ENCODE measurements at places on chromosomes 5 and 9.

GRCh38 chr9:113535756-113536155, 72.2 kb downstream of the RGS3 start:
- DNase-seq: no peak

GRCh38 chr9:5842929-5843793, 10.2 kb upstream of the ERMP1 start:
- DNase-seq: no peak

DNA sequence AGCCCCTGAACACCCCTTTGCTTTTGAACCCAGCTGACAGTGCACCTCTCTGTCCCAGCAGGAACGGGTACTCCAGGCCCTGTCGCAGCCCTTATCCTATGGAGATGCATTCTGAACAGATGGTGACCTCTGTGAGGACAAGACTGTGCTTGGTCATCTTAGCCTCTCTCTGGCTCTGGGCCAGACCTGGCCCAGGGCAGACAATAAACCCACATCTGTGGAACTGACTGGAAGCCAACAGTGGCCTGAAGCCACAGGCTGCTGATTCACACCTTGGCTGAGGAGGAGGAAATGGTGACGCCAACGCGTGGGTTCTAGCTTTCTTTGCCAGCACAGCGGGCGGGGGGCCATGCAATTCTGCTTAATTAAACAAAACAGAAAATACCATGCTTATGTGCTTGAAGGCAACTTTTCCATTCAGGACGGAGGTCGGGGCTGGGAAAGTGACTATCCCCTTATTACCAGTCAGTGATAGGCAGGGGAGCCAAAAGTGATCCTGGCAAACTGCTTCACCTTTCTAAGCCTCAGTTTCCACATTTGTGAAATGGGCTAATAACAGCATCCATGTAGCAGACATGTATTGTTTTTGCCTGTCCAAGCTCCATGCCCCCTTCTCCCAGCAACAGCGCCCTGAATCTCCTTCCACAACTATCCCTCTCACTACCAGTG, 10.8 kb downstream of the SH3PXD2B start:
- no peak for DNase-seq

GRCh38 chr5:114176356-114176755, 185.5 kb upstream of the KCNN2 start:
- no peak for DNase-seq

- DNase-seq: no peak
These were observed 35.0 kb upstream of the SLC6A3 start for GRCh38 chr5:1480217-1480616.

GRCh38 chr9:21244836-21245235, 5.0 kb upstream of the IFNA14 start:
- DNase-seq: no peak

GRCh38 chr9:70413799-70414775, at the start of gene KLF9:
Gene KLF9, minus strand, starts transcription at chr9:70414657. Its CDS starts 1,294 bp downstream, at chr9:70413363.
- peak; percentile 80 for DNase-seq

- DNase-seq: no peak
These were observed 65.2 kb upstream of the ASS1 start for GRCh38 chr9:130379649-130379970.

- DNase-seq: no peak
These were observed 315.5 kb downstream of the TRPM3 start for GRCh38 chr9:70805949-70806348.

DNA sequence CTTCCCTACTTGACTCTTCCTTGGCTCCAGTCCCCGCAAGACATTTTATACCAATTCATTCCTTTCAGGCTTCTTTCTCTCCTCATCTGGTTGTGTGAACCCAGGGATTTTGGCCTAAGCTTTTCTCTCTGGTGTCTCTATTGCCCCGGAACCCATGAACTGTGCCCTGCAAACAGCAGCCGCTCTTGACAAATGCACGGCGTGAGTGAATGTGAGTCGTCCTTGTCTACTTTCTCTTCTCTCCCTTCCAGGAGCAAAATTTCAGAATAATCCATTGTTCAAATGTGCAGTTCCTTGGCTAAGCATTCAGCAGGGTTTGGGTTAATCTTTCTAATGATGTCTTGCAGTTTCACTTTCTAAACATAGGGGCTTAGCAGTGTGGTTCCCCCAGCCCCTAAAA, 250.4 kb upstream of the IRX4 start:
- DNase-seq: no peak

DNA sequence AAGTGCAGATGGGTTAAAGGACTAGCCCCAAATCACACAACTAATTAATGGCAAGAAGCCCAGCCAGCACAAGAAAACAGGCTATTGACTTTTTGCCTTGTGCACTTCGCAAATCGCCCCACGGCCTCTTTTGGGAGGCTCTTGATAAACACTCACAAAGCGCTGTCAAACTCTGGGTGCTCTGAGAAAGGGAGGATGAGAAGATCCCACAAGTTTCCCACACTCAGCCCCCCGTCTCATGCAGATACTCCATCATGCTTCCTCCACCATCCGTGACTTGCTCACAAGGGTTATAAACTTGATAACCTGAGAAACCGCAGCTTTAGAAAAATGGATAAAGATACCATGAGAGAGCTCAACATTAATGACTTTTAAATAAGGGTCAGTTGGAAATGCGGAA, 219.7 kb downstream of the EBF1 start:
- DNase-seq: no peak

- peak; percentile 7 for DNase-seq
These were observed 13.3 kb upstream of the WHRN start for GRCh38 chr9:114518599-114519022.

DNA sequence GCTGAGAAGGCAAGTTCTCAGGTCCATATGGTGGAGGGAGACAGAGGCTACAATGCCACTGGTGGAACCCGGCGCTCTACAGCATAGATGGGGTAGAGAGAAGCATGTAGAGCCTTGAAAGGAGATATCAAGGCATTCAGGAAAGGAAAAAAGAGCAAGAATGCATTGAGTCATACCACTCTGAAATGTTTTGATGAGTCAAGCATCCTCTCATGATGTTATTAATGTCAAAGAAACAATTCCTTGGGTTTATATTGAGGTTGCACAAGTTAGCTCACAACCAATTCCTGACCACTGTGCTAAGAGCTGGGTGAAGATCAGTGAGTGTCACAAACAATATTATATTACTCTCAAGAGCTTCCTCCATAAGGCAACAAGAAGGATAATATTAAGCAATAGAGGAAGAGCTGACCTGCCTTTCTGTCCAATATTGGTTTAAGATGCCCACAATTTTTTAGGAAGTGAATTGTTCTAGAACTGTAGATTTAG, 178.0 kb downstream of the RFK start:
- no peak for DNase-seq

GRCh38 chr5:151288180-151288579, 15.4 kb downstream of the SLC36A3 start:
- DNase-seq: no peak

- no peak for DNase-seq
These were observed 82.7 kb downstream of the DROSHA start for GRCh38 chr5:31449174-31449573.

DNA sequence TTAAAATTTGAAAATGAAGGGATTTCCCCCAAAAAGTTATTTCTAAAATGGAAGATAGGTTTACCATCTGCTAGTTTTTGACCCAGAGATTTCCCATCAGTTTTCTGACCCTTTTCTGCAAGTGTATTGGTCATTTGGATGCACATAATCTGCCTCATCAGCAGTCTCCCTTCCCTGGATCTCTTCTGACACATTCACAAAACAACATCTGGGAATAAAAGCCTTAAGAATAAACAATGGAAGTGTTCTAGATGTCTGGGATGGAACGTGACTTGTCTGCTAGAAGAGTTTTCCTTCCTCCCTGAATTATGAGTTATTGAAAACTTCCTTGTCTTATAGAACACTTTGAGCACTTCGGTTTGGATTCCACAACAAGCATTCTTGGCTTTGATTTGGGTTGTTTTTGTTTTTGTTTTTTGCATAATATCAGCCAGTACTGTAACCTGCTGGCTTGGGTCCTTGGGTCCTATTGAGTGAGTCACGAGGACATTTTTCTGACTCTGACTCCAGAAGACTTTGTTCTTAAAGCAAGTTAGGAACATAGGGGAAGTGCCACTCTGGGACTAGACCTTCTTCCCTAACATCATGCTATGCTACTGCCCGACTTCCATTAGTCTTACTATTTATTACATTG, 18.2 kb upstream of the ESM1 start:
- DNase-seq: no peak

DNA sequence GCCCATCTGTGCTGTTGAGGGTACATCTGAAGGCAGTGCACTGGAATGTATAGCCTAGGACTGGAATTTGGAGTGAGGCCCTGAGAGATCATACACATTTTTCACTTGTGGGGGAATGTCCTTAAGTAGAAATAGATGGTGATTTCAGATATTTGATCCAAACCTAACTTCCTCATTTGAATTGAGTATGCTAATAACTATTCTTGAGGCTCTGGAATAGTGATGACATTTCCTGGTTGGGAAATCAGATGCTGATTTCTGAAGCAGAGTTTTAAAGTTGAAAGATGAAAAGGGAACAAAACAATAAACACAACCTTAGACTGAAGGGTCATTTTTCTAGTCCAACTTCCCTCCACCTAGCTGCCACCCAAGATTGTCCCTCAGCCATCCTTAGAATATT, 163.0 kb upstream of the CCDC152 start:
- no peak for DNase-seq

GRCh38 chr5:150368526-150368925, 11.0 kb downstream of the TCOF1 start:
- no peak for DNase-seq

DNA sequence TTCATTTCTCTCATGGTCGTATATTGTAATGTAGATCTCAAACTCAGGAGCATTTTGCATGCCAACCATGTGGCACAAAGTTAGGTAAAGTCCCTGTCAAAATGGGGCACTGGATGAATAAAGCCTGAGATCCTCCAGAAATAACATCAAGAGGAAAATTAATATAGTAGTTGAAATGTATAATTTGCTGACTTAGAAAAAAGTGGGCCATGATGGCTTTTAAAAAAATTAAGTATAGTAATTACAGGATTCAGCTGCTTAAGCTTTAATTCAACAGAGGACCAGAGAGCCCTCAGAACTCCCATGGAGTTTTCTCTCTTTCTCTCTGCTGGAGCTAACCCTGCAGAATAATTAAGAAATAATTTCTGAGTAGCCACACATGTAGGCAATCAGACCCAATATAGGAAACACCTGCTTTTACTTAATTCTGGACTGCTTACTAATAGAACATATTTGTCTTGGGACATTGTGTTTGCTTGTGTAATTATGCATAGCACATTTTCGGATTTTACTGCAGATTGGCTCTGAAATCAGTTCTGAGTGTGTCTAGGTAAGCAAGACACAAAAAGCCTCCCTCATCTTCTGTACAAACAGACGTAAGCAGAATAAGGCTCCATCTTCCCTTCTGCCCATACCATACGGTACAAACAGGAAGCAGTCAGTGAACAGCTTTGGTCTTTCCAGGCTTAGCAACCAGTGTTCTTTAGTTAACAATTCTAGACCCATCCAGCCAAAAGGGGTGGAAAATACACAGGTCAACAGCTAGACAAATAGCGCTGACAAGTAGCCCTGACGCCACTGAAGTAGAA, 26.5 kb upstream of the PCSK1 start:
- no peak for DNase-seq

- no peak for DNase-seq
These were observed 26.2 kb downstream of the SLC12A2 start for GRCh38 chr5:128109766-128110165.

- DNase-seq: no peak
These were observed 215.8 kb downstream of the EPB41L4A start for GRCh38 chr5:112203229-112203628.

DNA sequence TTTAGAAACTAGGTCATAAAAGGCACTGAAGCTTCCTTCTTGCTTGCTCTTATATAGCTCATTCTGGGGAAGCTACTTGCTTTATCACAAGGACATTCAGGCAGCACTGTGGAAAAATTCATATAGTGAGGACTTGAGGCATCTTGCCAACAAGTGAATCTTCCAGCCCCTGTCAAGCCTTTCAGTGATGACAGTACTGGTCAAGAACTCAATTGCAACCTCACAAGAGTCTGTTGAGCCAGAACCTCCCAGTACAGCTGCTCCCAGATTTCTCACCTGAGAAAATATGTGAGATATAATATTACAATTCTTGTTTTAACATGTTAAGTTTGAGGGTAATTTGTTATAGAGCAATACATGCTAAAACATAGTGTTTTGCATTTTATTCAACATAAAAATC, 2011.0 kb upstream of the NUDT12 start:
- DNase-seq: no peak

GRCh38 chr5:74579215-74579614, 61.3 kb downstream of the ENC1 start:
- DNase-seq: peak; percentile 87

DNA sequence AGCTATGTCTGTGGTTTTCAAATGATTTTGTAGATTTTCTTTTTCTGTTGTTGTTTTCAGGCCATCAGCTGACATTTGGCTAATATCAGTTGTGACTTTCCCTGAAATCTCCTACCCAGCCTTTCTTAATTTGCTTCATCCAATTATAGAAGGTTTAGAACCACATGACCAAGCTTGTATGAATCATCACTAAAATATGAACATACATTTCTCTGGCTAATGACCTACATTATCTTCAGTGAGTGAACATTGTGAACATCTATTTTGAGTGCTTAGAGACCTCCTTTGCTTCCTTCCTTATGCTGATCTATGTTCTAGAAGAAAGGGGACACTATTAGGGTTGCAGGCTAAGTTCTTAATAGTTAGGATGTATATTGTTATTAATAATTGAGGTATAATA, 532.5 kb downstream of the RAB3C start:
- no peak for DNase-seq
